Stimulated activated CD8-positive, alpha-beta memory T cell treated with anti-CD3 and anti-CD28 coated beads, Interleukin-15, amount 100 ng/mL, for 1 hour (primary cell): ENCODE measurements at places on chromosomes 11 and 22.

DNA sequence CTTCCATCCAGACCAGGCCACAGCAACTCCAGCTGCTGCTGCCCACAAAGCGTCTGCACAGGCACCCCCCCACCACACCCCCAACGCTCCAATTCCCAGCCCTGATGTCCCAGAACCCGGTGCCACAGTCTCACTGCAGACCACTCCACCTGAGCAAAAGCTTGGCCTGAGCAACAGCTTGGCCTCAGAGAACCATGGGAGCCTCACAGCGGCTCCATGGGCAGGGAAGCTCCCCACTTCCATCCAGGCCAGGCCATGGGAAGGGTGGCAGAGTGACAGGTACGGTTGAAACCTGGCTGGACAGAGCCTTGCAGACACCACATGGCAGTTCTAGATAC lies 13.2 kb downstream of the PLXNB2 start:
- no peak for DNase-seq

DNA sequence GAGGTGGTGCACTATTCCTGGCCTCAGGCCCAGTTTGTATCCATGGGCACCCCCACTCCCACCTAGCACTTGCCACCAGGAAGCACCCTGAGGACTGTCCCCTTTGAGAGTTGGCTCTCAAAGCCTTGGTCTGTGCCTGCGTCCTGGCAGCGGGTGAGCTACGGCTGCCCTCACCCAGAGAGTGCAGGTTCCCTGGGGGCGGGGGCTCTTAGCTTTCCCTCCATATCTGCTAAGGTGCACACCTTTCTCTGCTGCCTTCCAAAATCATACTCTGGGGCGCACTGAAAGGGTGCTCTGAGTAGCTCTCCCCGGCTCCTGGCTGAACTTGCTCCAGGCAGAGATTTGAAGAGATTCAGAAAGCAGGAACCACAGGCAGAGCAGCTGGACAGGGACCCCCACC lies 7.1 kb downstream of the KCNQ1 start:
- no peak for DNase-seq

DNA sequence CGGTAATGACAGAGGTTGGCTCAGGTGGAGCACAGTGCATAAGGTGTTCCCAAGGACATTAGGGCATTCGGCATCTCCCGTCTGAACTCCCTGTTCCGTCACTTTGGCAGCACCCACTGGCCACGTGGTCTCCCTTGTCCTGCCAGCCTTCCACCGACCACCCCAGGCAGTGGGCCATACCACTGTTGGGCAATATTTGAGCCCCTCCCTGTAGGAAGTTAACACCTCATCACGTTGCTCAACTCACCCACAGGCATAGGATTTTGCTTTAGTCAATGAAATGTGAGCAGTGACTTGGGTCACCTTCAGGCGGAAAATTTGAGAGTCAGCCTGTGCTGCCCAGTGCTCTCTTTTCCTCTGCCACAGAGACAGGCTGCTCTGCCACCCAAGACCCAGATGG lies 44.0 kb downstream of the SERPINH1 start:
- no peak for DNase-seq

- no peak for DNase-seq
Measured at GRCh38 chr22:41523464-41524221, 20.6 kb downstream of the POLR3H start.

DNA sequence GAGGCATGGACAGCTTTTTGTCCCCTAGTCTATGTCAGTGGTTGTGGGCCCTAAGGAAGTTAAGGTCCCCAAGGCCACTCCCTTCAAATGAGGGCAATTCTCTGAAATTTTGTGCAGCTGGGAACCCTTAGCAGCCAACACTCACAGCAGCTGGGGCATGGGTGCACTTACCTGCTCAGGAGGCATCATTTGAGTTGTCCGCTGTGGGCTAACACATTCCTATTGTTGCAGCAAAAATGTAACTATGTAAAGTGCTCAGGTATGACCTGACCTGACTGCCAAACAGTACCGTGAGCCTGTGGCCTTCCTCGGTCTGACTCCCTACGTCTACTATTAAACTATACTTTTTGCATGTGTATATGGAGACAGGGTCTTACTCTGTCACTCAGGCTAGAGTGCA lies 5.8 kb upstream of the MRTFA start:
- DNase-seq = no peak

- DNase-seq = no peak
Measured at GRCh38 chr22:29330291-29330690, 14.8 kb upstream of the RASL10A start.

DNA sequence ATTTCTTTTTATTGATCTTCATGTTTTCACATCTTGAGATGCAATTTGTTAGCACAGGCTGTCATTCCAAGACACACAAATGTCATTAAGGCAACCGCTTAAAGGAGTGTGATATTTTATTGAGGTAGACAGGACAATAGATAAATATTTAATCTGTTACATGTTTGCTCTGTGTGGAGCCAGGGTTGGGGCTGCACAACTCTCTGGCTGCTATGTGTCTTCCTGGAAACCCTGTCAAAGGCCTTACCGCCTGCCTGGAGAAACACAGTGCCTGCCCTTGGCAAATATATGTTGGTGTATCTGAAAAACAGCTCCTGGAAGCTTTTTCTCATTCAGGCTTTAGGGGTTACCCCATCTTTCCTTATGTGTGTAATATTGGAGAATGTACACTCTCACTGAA lies 139.7 kb upstream of the TEAD1 start:
- DNase-seq = no peak

- DNase-seq = no peak
Measured at GRCh38 chr11:36253238-36253637, 36.0 kb downstream of the COMMD9 start.

GRCh38 chr22:17131686-17132085 lies 10.5 kb upstream of the TMEM121B start:
- DNase-seq = no peak

DNA sequence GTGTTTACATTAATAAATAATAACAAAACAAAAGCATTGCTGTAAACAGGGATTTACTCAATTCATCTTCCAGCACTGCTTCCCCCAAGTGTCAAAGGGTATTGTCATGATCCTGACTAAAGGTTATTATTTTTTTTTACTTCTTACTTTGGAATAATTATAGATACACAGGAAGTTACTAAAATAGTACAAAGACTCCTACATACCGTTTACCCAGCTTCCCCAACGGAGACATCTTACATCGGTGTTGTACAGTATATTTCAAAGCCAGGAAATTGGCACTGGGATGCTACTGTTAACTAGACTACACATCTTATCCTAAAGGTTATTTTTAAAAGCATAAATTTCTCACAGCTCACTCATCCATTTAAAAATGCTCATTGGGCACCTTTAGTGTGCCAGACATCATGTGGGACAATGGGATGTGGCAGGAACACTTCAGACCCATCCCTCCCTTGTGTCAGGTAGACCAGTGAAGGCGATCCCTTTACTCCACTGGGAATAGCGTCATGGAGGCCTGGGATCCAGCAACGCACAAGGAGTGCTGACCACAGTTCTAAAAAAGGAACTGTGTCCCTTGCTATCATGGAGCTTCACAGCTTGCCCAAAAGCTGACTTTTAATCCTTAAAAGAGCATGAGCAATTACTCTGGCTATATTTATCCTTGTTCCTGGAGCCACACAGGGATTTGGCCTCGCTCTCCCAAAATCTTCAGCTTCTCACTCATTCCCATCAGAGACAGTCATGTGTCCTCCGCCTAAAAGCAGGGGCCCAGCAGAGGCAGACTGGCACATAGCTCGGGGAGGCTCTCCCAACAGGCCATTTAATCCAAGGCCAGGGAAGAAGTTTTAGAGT lies 3.1 kb upstream of the IRAG1 start:
- DNase-seq = no peak

DNA sequence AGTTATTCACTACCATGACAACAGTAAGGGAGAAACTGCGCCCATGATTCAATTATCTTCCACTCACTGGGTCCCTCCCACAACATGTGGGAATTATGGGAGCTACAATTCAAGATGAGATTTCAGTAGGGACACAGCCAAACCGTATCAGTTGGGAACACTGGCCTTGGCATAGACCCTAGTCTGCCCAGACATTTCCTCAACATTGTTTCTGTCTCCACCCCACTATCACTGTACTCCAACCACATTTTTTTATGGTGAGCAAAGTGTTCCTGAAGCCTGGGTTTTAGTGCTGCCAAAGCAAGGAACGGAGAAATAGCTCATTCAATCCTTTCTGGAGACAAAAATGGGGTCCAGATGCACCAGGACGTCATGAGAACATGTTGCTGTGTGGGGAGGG lies 122.6 kb upstream of the CCDC179 start:
- DNase-seq = no peak

DNA sequence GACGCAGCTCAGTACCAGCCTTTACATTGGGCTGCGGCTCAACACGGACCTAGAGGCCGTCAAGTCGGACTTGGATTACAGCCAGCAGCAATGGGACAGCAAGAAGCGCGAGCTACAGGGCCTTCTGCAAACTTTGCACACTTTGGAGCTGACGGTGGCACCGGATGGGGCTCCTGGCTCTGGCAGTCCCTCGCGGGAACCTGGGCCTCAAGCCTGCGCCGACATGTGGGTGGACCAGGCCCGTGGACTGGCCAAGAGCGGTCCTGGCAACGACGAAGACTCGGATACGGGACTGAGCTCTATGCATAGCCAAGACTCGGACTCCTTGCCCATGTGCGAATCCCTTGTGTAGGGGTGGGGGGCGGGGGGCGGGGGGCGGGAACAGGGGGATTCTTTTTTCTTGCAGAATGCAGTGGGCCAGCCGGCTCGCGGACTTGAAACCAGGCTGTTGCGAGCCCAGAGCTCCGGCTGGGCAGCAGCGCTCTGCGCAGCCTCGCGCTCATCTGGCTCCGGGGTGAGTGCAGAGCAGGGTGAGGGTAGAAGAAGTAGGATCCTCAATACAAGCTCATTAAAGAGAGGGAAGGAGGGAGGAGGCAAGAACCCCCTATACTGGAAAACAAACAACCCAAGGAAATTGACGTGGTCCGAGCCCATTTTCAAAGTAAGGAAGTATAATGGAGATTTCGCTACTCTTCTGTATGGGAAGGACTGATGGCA lies 1.8 kb downstream of the RASSF10 start:
- DNase-seq = no peak

DNA sequence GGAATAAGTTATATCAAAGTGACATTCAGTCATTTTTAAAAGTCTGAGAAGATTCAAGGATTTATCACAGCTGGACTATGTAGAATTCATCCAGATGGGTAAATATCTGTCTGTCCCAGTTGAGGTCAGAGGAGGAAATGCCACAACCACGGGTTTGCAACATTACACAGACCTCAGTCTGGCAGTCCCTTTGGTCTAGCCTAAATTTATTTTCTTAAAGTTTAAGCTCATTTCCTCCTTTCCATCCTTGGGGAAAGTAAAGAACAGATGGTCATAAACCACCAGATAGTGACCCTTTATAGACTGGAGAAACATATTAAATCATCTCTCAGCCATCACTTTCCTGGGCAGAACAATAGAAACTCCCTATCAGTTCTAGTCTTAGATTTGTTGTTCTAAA lies 238.4 kb upstream of the DDI1 start:
- DNase-seq = no peak

GRCh38 chr11:18669219-18669596 lies 29.4 kb upstream of the TMEM86A start:
- no peak for DNase-seq

DNA sequence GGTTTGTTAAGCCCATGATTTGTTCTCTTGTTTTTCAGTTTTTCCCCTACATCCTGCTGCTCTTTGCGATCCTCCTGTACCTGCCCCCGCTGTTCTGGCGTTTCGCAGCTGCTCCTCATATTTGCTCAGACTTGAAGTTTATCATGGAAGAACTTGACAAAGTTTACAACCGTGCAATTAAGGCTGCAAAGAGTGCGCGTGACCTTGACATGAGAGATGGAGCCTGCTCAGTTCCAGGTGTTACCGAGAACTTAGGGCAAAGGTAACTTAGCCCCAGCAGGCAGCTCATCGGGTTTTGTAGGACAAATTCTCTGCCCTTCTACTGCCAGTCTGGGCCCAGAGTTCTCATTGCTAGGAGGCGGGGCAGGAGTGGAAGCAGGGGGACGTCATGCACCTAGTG lies 49.7 kb downstream of the PANX1 start:
- no peak for DNase-seq

DNA sequence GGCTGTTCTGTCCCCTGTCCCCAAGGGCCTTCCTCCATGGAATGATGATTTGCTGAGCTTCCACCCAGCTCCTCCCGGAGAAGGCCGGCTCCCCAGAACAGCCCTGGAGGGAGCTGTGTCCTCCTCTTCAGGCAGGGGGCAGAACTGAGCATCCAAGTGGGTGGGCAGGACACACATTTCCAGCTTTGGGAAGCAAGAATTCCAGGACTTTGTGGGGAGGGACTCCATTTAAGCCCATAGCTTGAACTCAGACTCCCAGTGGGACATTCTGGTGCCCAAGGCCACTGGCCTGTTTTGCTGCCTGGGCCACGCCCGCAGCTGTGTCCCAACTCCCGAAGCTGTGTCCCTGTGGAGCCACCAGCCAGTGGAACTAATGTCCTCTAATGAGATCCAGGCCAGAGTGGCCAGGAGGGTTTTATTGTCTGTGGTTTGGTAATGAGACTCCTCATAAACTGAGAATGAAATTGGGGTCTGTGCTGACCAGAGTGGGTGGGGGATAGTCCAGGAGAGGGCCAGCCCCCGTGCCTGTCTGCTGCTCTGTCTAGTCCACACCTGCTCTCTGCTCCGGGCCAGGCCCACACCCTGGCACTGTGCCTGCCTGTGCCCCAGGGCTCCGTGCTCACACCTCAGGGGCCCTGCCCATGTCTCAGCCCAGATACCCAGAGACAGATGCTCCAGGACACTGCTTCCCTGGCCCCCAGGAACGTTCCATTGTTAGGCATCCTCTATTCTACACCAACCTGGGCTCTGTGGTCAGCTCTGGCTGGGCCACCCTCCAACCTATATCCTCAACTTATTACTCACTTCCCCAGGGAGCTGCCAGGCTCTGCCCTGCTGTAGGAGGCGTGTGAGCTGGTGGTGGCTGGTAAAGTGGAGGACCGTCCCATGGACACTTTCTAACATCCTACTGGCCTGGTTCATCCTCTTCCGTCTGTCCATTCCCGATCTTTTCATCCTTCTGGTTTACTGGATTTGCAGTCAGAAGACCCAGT lies 7.6 kb downstream of the NECTIN1 start:
- no peak for DNase-seq

GRCh38 chr11:35007277-35007676 lies 90.9 kb downstream of the PDHX start:
- DNase-seq = no peak
